D341Med (cell line): ENCODE measurements at places on chromosomes 2 and 18.

- no peak for DNase-seq
These were observed 11.2 kb upstream of the SPRED2 start for GRCh38 chr2:65443509-65444186.

- no peak for DNase-seq
These were observed 11.5 kb downstream of the CD226 start for GRCh38 chr18:69936191-69936558.

DNA sequence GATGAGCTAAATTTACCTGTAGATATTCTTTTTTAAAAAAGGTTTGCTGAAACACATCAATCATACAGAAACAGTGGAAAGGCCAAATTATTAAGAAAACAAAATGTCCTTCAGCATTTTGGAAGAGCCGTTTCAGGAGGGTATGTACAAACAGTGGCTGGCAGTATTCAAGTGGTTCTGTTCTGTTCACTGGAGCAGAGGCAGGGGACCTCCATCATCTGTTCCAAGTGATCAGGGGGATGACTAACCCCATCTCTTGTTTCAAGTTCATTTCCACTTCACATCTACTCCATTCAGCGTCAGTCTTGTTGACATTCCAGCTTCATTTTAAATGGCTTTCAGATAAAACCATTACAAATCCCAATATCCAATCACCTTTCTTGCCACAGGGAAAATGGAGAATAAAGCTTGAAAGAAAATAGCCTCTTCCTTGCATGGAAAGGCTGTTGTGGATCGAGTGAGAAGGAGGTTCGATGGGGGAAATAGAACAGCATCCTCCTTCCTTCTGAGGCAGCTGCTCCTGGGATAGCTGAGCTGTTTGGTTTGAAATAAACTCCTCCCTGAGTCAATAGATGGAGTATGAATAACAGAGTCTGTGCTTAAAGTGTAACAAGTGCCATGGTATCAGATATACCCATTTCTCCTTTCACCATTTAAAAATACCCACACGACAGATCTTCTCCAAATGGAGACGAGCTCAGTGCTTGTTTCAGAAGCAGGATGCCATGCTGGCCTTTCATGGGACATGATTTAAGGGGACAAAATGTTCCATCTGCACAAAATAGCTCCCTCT, 63.7 kb upstream of the OTOF start:
- DNase-seq, result no peak

GRCh38 chr2:86012007-86012712, 93.5 kb downstream of the POLR1A start:
- DNase-seq, result no peak

GRCh38 chr2:29509397-29509796, 394.2 kb downstream of the CLIP4 start:
- no peak for DNase-seq

- peak; percentile 33 for DNase-seq
These were observed 16.5 kb downstream of the DYNC1I2 start for GRCh38 chr2:171703574-171704347.

DNA sequence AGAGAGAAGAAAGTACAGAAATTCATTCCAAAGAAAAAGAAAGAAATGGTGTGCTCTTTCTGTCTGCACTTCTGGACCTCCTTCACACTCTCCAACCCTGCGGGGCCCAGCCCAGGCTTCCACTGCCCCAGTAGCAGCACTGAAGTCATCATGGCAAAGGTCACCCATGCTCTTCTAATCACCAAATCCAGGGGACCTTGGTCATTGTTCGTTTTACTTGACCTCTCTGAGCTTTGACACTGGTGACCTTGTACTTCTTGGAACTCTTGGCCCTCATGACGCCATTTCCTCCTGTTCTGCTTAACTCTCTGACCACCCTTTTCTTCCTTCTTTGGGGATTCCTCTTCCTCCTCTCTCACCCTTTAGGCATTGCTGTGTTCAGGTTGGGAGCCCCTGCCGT, 105.6 kb downstream of the SMAD7 start:
- no peak for DNase-seq

GRCh38 chr2:191115391-191115790, 35.4 kb downstream of the STAT4 start:
- no peak for DNase-seq

- DNase-seq, result no peak
These were observed 4.4 kb downstream of the TXNDC2 start for GRCh38 chr18:9890196-9890595.

- no peak for DNase-seq
These were observed 89.5 kb downstream of the COL6A3 start for GRCh38 chr2:237324405-237324831.

- DNase-seq, result no peak
These were observed 47.5 kb upstream of the HNRNPA3 start for GRCh38 chr2:177165061-177165583.

GRCh38 chr2:190441564-190441963, 33.4 kb downstream of the MFSD6 start:
- no peak for DNase-seq

- no peak for DNase-seq
These were observed 2.3 kb upstream of the HPCAL1 start for GRCh38 chr2:10300328-10300920.

GRCh38 chr2:54385271-54385670, 70.9 kb upstream of the SPTBN1 start:
- DNase-seq, result no peak

GRCh38 chr2:217206907-217207698, 347.2 kb upstream of the TNP1 start:
- DNase-seq, result no peak

DNA sequence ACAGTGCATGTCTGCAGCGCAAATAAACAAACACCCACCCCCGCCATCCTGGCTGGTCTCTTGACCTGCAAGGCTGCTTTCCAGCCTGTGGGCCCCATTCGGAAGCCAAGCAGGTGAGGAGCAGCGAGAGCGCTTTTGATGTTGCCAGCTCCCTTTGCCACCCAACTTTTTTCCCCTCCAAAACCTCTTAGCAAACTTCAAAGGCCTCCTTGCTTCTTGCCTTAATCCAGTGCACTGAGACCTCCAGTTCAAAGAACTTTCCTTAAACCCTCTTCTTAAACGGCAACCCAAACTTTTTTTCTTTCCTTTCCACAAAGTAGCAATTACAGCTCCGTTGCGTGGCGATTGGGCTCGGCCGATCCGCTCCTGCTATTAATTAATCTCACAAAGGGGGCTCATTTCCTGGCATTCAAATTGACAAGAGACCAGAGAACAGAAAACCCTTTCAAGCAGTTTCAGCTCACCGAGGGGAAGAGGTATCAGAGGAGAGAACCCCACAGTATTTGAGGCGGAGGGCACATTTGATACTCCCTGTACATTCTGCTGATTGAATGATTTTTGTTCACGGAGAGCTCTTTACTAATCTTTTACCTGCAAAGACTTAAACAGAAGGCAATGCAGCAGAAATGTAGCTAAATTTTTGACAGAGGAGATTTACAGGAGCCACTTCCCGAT, 531.4 kb downstream of the TMEM182 start:
- DNase-seq, result no peak

- DNase-seq, result no peak
These were observed 498.5 kb upstream of the SETBP1 start for GRCh38 chr18:44181951-44182747.

DNA sequence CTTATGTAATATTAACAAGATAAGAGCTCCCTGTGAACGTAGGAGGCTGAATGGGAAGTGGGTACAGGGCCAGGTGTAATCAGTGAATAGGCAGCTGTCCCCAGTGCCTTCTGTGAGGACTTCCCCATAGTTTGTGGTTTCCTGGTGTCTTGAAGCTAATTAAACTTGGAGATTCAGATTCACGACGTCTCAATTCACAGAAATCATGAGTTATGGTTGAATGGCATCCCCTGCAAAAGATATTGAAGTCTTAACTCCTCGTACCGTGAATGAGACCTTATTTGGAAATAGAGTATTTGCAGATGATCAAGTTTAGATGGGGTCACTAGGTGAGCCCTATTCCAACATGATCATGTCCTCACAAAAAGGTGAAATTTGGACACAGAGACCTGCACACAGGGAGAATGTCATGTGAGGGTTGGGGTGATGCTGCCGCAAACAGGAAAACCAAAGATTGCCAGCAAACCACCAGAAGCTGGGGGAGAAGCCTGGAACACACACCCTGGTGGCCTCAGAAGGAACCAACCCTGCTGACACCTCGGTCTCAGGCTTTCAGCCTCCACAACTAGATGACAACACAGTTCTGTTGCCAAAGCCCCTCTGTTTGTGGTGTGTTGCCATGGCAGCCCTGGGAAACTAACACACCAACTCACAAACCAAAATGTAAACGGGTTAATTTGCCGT, 13.2 kb downstream of the ARL4C start:
- no peak for DNase-seq

DNA sequence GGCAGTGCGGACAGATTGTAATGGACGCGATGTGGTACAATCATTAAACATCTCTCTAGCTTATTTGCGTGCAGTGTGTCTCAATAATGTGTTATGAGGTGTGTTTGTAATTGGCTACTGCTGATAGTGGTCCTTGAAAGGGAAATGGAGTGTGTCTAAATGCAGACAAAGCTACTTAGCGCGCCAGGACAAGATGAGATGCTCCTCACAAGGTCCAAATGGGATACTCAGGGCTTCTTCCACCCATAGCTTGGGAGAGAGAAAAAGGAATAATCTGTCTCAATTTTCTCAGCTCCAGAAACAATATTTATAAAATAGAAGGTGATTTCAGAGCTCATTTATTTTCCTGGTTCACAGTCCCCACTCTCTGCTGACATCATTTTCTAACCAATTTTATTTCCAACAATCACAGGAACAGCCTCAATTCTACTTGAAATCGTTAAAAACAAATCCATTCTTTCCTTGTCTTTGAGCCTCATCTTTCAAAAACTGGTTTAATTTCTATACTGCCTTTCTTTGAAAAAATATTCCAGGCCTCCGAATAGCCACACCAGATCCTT, 28.5 kb downstream of the GALNT14 start:
- DNase-seq, result no peak

DNA sequence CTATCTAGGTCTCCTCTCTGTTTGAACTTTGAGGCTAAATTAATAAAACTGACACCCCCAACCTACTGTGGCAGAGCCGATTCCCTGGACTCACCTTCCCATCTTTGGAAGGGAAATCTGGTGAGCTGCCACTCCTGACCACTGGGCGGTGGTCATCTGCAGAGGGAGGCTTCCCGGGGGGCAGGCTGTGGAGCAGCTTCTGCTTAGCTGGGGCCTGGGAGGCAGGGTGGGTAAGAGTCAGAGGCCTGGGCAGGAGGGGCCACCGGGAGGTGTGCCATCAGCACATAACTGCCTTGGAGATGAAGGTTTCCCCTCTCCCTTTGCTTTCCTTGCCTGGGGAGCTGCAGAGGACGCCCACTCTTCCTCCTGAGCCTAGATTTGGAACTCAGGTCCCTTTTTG, 2.3 kb upstream of the NPPC start:
- no peak for DNase-seq

DNA sequence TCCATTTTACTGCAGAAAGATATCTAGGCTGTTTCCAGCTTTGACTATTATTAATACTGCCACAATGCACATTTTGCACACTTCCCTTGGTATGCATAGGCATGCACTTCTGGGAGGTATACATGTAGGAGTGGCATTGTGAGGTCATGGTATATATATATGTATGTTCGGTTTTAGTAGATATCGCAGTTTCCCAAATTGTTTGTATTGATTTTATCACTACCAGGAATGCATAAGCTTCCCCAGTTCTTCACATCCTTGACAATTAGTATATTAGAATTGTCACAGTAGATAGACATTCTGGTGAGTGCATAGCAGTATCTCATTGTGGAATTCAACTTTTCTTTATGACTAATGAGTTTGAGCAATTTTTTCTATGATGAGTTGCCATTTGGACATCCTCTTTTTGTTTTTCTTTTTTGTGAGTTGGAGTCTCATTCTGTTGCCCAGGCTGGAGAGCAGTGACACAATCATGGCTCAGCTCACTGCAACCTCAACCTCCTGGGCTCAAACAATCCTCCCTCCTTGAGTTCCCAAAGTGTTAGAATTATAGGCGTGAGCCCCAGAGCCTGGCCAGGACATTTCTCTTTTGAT, 4.2 kb upstream of the GRB14 start:
- no peak for DNase-seq

GRCh38 chr2:237435844-237436587, 22.1 kb upstream of the COL6A3 start:
- no peak for DNase-seq

DNA sequence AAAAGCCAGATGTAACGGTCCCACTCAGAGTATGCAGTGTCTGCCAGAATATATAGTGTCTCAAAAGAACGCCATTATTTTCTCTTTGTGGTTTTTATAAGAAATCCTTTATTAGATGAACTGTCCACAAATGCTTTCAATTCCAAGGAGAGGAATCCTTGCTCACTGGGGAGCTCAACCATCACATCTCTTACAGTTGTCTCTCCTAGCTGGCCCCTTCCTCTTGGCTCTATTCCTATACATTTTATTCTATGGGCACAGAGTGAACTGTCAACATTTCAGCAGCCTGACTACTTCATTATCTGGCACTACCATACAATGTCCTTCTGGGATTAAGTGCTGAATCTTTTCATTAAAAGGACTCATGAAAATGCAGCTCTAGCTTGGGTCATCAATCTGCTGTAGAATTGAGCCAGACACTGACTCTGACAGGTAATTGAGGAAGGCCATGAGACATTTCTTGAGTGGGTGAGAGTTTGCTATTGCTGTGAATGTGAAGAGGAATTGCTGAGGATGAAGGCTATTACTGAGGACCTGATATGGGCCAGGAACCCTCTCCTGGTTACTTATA, 96.5 kb upstream of the THOC1 start:
- no peak for DNase-seq

DNA sequence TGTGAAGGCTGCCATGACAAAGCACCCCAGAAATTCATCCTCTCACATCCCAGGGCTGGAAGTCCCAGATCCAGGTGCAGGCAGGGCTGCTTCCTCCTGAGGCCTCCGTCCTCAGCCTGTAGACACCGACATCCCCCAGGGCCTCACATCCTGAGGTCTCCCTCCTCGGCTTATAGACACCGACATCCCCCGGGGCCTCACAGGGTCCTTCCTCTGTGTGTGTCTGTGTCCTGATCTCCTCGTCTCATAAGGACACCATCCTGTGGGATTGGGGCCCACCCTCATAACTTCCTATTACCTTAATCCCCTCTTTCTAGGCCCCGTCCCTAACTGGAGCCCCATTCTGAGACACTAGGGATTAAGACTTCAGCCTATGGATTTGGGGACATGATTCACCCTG, 92.0 kb upstream of the SNTG2 start:
- no peak for DNase-seq

DNA sequence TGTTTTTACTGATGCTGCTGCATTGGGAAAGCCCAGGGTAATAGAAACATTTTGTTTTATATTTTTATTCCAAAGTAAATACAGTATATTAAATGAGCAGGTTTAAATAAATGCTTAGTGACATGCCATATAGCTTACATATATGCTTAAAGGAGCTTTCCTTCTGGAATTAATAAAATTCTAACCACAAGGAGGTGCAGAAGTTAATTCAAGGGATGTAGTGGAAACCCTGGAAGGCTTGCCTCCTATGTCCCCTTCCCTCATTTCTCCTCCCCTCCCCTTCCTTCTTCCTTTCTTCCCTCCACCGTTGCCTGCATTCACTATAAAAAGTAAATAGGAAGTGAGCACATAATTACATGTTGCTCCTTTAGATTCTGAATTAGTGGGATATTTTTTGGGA, 96.3 kb downstream of the UBE2E3 start:
- DNase-seq, result no peak
